ENCODE measurements at places on chromosomes 11 and 22.

DNA sequence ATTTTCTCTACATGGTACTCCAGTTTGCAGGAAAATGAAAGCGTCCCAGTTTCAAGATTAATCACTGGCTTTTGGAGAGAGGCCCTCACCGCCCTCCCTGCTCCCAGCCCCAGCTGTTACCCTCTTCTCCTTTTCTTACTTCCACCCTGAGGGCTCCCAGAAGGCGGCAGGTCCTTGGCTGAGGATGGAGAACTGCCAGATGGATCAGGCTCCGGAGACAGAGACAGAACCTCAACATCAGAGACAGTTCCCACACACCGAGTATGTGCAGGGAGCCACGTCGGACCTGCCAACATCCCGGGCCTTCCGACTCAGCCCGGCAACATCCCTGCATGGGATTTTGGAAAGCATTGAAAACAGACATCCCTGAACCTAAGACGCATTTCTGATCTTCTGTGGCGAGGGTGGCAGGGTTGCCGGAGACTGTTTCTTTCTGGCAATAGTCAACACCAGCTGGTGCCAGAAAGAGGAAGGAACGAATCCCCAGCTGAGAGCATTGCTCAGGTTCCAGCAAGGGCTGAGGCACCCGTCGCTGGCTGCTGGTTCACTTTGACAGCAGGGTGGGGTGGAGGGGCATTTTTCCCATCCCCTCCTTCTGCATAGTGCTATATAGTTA lies 467.1 kb downstream of the MIAT start:
- DNase-seq, result no peak

- no peak for DNase-seq
Measured at GRCh38 chr22:35838855-35839576, 121.3 kb downstream of the APOL5 start.

DNA sequence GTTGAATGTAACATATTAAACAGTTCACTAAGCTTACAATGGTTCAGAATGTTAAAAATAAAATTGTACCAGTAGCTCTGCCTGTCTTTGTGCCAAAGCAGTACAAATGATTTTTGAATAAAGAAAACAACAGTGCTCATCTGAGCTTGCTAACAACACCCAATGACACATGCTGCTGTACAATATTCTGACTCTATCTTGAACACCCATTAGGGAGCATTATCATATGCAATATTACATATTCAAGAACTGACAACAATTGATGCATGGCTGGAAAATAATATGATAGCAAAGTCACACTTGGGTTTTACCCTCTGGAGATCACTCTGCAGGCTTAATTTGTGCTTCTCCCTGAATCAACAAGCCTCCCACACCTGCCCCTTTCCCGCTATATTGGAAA lies 953.7 kb downstream of the OPCML start:
- DNase-seq, result no peak

DNA sequence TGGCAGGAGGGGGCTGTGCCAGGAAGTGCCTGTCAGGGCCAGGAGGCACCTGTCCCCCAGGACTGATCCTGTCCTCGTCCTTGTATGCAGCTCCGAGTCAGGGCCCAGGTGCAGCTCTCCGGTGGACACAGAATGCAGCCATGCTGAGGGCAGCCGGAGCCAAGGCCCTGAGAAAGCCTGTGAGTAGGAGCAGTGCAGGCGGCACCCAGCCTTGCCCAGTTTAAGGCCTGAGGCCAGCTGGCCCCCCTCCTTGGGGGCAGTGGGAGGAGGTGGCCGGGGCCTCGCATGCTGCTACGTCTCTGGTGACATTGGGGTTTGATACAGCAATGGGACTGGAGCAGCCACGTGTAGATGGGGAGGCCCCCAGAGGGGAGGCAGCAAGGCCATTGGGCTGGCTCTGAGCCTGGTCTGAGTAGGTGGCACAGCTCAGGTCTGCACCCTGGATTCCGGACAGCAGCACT lies 34.9 kb downstream of the SBF1 start:
- DNase-seq, result no peak

DNA sequence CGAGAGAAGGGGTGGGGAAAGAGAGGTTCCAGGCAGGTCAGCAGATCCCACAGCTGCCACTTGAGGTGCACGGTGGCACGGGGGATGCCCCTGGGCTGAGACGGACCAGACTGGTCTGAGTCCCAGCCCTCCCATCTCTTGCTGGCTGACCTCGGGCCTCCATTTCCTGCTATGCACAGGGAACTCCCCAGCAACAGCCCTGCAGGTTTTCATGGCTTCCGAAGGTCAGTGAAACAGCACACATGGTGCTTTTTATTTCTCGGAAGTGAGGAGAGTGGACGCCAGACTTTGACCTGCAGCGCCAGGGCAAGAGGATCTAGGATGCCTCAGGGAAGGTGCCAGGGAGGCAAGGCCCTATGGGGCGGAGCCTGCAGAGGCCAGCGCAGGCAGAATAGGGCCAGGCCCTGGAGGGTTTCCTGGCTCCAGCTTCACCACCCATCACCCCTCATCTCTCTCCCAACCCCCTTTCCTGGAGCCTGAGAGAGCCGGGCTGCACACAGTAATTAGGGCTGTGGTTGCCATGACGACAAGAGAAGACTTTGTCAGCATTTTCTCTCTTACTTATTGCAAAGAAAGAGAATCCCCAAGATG lies 29.5 kb downstream of the SLC22A12 start:
- no peak for DNase-seq

DNA sequence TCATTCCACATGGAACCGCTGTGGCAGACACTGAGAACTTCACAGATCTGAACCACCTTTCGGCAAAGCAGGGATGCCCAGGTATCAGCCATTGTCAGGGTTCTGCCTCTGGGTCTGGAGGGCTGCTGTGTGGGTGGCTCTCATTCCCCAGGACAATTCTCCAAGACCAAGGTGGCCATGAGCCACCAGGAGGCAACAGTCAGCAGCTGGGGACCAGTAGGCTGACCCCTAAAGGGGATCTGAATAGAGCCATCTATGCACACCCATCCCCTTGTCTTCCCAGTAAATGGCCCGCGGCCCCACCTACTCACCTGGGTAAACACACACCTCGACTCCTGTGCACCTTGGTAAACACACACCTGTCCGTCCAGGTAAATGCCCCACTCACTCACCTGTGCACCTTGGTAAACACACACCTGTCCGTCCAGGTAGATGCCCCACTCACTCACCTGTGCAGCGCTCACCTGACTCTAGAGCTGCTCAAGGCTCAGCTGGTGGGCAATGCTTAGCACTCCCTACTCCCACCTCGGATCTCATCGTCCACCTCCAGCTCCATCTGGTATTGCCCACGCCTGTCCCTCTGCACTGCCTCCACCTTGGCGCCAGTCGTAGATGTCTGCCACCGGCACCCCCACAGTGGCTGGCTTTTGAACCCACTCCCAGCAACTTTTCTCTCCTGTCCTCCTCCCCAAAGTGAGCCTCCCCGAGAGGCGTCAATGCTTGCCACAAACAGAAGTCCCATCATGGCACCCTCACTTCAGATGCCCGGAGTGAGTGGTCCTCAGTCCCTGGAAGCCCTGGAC lies 10.2 kb downstream of the SLC25A1 start:
- DNase-seq, result no peak

- no peak for DNase-seq
Measured at GRCh38 chr22:47209040-47209514, 446.6 kb downstream of the TBC1D22A start.

- DNase-seq, result peak; percentile 85
Measured at GRCh38 chr22:37676736-37677492, 1.5 kb downstream of the LGALS1 start.

DNA sequence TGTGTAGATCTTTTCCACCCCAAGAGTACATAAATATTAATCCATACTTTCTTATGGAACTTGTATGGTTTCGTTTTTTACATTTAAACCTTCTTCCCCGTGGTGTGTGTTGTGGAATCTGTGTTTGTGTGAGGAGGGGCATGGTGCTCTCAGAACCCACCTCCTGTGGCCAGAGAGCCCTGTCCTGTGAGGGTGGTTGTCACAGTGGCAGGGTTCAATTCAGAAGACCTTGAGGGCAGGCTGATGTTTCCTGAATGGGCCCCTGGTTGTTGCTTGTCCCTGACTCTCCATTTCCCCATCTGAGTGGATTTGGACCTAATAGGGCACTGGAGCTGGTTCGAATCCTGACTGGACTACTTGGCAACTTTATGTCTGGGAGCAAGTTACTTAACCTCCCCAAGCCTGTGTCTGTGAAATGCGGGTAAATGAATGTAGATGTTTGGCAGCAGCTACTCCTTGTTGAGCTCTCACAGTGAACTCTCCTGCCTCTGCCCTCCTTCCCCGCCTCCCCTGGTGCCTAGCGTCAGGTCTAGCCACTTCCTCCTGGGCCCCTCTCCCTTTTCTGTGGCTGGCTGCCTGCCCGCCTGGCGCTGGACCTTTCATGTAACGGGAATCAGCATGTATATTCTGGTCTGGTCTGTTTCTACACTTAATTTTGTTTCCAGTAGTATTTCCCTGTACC lies 7.3 kb downstream of the NEAT1 start:
- no peak for DNase-seq

- DNase-seq, result no peak
Measured at GRCh38 chr11:70535191-70535971, 137.1 kb downstream of the CTTN start.

- DNase-seq, result no peak
Measured at GRCh38 chr11:43992183-43992582, 49.7 kb downstream of the C11orf96 start.

GRCh38 chr11:82261367-82261766 lies 472.3 kb downstream of the FAM181B start:
- DNase-seq, result no peak

- DNase-seq, result no peak
Measured at GRCh38 chr22:35477911-35478582, 62.6 kb upstream of the RASD2 start.

DNA sequence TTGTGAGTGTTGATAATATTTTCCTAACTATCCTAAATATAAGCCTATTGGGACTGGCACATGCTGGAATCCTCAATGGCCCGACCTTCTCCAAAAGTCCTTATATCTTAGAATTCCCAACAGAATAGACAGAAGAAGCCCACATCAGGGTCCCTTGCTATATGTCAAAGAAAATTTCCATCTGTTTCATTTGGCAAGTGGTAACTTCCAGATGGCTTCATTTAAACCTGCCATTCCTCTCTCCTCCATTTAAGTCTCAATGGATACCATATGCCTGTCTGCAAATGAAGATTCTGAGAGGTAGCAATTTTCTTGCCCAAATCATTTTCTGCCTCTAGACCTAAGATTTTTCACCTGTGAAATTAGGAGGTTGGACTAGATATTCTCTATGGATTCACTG lies 73.1 kb upstream of the KCNA4 start:
- DNase-seq, result no peak

DNA sequence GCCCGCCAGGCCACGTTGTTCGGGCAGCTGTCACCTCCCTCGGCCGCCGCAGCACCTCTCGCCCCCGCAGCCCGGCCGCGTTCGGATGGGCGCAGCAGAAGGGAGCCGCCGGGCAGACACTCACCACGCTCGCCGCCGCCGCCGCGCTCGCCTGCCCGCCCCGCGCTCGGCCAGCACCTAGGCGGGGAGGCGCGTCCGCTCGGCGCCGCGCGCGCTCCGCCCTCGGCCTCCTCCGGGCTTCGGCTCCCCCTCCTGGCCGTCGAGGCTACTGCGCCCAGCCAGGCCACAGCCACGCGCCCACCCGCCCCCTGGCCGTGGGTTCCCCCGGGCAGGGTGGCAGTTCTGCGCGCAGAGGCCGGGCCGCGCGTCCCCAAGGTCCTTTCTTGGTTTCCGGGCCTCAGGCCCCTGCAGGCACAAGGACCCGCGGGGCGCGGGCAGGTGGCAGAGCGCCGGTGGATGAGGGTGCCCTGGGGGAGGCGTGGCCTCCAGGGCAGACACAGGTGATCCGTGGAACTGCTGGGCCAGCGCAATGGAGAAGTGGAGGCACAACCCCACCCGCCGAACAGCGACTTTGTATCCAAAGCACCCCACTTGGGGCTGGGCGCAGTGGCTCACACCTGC lies at the start of gene SLC25A22:
Gene SLC25A22 (minus strand): TSS at position 189 of the 621 bp plus-strand sequence. CDS start 3,275 bp downstream, outside the sequence.
- peak; percentile 51 for DNase-seq

DNA sequence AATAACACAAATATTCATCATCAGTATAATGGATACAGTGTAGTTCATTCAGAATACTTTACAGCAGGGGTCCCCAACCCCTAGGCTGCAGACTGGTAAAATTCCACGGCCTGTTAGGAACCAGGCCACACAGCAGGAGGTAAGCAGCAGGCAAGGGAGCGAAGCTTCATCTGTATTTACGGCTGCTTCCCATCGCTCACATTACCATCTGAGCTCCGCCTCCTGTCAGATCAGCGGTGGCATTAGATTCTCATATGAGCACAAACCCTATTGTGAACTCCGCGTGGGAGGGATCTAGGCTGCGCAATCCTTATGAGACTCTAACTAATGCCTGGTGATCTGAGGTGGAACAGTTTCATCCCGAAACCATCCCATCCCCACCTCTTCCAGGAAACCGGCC lies 125.1 kb downstream of the SERGEF start:
- DNase-seq, result no peak

- no peak for DNase-seq
Measured at GRCh38 chr11:19848219-19848618, 135.6 kb downstream of the NAV2 start.

DNA sequence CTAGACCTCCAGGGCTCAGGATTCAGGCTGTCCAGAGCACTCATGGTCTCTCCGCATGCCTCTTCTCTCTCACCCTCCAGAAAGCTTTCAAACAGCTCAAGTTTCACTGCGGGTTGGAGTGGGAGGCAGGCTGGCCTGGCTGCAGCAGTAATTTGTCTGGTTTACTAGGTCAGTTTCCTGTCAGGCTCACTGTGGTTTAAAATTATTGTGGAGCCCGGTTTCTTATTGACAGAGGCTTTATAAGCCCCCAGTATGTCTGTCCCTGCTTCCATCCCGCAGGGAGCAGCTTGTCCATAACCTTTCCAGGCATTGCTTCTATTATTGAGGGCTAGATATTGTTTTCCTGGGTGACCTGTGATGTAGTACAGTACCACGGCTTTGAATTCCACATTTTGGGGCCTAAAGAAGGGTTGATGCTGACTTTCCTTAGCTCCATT lies 235.3 kb upstream of the SORL1-AS1 start:
- DNase-seq, result no peak

GRCh38 chr11:32435942-32436750 lies 807 bp upstream of the WT1 start:
- DNase-seq, result no peak

DNA sequence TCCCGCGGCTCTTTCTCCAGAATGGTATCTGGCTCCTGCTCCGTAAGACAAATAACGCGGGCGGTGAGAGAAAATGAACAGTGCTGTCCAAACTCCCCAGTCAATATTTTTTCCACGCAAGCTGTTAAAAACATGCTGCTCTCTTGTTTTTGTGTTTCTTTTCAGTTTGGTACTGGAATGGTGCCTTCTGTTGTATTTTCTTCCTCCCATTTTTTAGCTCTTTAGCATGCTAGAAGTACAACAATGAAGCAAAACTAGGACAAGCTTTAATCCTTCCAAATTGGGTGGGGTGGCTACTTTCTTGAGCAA lies 599 bp upstream of the PPP2R1B start:
- DNase-seq, result no peak

DNA sequence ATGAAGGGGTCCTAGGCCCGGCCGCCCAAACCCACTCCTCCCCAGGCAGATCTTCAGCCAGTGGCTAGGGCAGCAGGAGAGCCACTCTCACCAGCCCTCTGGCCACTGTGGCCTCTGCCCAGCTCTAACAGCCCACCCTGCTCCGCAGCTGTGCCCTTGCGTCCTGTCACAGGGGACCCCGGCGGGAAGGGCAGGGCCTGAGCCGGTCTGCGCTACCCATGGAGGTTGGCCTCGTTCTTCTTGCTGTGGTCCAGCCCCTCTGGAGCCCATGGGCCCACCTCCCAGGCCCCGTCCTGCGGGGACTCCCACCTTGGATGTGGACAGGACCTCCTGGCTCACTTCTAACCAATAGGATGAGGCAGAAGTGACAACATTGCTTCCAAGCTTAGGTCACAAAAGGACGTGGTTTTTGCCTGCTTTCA lies 38.3 kb upstream of the TH start:
- DNase-seq, result no peak

- no peak for DNase-seq
Measured at GRCh38 chr11:35932681-35933319, 11.1 kb upstream of the LDLRAD3 start.
